Lung microvascular endothelial cell (primary cell): ENCODE measurements at places on chromosomes 16 and 17.
A peak's percentile ranks its signal among the peaks of the same experiment; 100 is the strongest.

DNA sequence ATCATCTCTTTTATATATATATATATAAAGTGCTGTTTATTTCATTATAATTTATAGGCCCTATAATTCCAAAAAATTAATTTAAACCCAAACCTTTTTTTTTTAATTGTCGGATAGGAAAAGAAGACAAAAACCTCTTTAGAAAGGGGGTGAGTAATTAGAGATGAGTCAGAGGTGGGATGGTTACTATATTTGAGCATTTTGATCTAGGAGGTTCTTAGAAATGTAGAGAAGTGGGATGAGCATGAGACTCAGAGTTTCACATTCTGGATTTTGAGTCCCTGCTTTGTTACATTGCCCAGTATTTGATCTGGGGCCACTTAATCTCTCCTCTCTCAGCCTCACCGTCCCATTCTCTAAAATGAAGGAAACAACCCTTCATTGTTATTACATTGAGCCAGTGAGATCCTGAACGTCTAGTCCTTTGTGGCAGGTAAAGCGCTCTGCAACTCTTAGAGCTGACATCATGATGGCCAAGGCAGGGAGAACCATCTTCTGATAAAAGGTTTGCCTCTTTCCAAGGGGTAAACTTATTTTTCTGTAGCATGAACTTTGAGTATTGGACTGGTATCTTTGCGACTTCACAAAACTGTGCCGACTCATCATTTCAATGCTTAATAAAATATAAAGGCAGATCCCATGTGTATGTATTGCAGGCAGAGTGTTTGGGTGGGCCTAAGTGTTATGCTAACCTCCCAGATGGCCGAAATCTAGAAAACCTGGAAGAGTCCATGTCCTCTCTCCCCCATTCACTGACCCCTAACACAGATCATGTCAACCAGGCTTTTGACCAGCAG lies 21.3 kb downstream of the HS3ST3B1 start:
- no peak for DNase-seq

GRCh38 chr17:76132574-76133338 lies 8.3 kb downstream of the FOXJ1 start:
- no peak for DNase-seq

- DNase-seq = no peak
These were observed 3.0 kb downstream of the EVI2B start for GRCh38 chr17:31310886-31311285.

DNA sequence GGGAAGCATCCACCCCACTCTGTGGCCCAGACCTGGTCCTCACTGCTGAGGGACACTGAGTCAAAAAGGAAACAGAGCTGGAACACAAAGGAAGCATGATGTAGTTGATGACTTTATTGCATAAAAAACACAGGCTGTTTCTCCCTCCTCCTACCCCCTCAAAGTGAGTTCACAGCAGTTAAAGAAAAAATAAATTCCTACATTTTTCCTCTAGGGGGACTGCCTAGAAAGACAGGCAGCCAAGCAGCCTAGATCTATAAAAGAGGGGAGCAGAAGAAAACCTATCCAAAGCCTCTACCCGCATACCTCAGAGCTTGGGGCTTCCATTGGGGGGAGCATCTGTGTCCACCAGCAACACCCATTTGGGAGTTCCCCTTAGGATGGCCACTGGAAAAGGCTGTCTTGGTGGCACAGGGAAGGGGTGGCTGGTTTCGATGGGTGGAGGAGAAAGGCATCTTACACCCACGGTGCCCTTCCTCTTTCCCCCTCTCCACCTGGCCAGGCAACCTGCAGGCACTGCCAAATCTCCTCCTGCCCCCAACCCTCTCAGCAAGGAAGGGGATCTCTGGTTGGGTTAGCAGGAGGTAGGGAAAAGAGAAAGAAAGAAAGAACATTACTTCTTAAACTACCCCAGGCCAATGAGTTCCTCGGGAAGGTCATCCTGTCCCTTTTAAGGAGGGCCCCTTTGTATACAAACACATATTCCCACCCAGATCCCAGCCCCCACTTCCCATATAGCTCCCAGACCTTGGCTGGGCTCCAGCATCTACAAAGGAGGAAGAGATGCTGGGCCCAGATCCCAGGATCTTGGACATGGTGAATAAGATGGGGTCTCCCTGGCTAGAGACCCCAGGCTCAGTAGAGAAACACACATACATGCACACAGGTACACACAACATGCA lies 4.0 kb upstream of the SCRN2 start:
- DNase-seq = no peak

DNA sequence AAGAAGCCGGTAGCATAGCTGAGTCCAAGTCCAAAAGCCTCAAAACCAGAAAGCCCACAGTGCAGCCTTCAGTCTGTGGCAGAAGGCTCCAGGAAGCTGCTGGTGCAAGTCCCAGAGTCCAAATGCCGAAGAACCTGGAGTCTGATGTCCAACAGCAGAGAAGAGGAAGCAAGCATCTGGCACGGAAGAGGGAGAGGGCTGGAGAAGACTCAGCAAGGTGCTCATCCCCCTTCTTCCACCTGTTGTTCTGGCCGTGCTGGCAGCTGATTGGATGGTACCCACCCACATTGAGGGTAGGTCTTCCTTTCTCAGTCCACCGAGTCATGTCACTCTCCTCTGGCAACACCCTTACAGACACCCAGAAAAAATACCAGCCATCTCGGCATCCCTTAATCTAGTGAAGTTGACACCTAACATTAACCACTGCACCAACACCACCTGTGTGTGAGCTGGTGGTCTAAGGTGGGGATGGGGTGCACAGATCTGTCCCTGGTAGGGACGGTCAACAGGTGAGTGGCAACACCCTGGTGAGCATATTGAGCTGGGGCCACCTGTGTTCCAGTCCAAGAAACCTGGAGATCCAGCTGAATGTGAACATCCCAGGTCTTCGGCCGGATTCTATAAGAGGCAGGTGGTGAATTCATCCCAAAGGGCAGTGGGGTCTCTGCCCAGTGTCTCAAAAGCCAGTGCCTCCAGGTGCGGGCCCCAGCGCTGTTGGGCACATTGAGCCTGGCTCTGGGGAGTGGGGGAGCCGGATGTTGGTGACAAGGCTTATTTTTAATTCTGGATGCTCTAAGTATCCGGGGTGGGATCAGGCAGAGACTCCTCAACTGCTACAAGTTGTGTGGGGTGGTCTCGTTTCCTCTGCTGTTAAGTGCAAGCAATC lies 9.8 kb downstream of the MIEF2 start:
- no peak for DNase-seq

DNA sequence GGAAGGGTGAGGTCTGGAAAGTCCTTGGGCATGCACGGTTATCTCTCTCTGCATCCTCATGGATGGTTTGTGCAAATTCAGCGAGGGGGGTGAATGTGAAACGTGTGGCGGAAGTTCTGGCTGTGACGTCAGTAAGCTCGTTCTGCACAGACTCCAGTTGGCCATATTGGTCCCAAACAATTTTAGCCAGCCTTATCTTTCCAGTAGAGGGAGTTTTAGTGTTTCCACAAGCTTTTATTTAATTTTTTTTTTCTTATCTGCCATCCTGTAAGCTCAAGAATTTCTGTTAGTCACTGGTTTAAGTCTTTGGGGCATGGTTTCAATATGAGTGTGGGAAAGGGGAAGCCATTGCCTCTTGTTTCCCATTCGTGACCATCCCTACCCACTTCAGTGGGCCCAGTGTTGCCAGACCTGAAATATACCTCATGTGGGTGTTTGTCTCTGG lies 39.0 kb downstream of the HLF start:
- no peak for DNase-seq

GRCh38 chr16:27330542-27330941 lies 16.8 kb downstream of the IL4R start:
- peak; percentile 84 for DNase-seq

GRCh38 chr16:57239107-57239506 lies 6.0 kb upstream of the ARL2BP start:
- peak; percentile 73 for DNase-seq

GRCh38 chr16:50560903-50561863 lies 13.0 kb downstream of the NKD1 start:
- DNase-seq = no peak

- peak; percentile 83 for DNase-seq
These were observed 143.3 kb downstream of the PARN start for GRCh38 chr16:14486520-14487303.

DNA sequence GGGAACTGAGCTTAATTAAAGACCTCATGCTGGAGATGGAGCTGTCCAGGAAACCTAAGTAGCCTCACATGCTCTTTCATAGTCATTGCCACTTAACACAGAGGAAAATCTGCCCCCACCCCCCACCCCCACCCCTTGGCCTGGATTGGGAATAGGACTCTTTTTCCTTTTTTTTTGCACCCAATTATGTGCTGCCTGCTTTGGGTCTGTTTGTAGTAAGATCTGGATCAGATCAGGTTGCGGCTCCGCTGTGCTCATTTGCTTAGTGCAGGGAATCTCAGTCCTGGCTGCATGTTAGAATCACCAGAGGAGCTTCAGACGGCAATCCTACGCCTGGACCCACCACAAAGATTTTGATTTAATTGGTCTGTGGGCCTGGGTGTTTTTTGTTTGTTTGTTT lies 219.0 kb downstream of the UTP18 start:
- no peak for DNase-seq

DNA sequence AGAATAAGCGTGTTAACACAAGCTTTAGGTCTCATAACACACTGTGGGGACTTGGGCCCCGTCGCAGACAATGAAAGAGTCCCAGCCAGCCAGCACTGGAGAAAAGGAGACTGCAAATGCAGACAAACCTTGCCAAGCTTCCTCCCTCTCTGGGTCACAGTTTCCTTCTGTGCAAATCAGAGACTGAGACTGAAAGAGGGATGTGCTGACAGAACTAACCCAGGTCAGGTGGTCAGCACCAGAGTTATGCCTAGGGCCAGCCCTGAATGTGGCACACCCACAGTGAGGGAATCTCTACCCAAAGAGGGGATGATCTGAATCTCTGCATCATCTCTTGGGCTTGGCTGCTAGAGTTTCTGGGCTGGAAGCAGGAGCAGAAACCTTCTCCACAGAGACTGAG lies 282.3 kb upstream of the CCL2 start:
- no peak for DNase-seq

- no peak for DNase-seq
These were observed 496.9 kb upstream of the C16orf82 start for GRCh38 chr16:26569793-26570192.

DNA sequence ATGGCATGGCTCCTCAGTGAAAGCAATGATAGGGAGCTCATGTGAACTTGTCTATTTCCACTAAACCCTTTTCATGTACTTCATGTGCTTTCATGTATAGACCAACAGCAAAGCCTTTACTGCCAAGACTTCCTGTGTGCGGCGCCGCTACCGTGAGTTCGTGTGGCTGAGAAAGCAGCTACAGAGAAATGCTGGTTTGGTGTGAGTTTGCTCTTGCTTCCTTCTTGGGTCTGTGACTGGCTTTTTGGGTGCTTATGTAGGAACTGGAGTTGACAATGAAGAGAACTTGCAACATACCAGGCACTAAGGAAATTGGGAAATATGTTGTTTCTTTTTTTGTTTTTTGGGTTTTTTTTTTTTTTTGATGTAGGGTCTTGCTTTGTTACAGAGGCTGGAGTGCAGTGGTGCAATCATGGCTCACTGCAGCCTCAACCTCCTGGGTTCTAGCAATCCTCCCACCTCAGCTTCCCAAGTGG lies 5.7 kb downstream of the SNX11 start:
- no peak for DNase-seq

- DNase-seq = no peak
These were observed 1550.3 kb downstream of the CDH8 start for GRCh38 chr16:60485872-60486489.

- no peak for DNase-seq
These were observed 54.3 kb upstream of the NOL11 start for GRCh38 chr17:67663457-67663856.

DNA sequence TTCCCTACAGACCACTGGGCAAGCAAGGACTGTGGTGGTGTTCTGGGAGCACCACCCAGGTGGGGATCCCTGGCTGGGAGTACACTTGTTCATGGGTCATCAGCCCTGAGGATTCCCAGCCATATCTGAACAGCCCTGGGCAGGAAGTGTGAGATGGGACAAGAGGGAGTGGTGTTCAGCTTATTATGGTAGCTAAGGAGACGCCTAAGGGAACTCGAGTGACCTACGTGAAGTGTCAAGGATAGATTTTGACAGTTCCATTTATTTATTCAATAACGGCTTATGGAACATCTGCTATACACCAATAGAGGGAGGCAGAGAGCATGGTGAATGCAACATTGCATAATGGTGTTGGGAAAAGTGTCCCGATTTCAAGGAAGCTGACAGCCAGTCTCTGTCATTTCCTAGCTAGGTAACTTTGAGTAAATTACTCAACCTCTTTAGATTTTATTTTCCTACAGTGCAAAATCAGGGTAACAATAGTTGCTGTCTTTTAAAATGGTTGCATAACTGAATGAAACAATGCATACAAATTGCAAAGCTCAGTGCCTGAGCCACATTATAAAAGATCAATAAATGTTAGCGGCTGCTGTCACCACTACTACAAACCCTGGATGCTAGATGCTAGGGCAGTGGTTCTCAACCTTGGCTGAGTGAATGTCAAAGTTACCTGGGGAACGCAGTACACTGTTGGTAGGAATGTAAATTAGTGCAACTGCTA lies 534.1 kb downstream of the GRIN2A start:
- no peak for DNase-seq

- DNase-seq = no peak
These were observed 311.3 kb upstream of the SOX9 start for GRCh38 chr17:71809537-71809936.

DNA sequence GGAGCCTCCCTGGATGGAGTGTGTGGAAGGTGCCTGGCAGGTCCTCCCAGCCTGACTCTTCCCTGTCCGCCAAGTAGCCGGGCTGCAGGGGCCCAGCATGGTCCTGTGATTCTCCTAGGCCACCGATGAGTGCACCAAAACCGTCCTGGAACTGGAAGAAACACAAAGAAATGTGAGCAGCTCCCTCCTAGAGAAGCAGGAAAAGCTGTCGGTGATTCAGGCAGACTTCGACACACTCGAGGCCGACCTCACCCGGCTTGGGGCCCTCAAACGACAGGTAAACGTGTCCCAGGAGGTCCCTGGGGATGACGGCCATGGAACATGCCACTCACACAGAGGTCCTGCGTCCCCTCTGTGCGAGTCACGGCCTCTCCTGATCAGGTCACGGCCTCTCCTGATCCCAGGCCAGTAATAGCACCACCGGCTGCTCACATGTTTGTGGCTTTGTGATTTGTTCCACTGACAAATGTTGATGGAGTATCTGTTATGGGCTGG lies 4.2 kb upstream of the GAA start:
- no peak for DNase-seq
